ENCODE measurements at places on chromosomes 1 and 21.

GRCh38 chr1:84103197-84103992 is 40.7 kb upstream of the PRKACB start:
- peak; percentile 33 for DNase-seq

DNA sequence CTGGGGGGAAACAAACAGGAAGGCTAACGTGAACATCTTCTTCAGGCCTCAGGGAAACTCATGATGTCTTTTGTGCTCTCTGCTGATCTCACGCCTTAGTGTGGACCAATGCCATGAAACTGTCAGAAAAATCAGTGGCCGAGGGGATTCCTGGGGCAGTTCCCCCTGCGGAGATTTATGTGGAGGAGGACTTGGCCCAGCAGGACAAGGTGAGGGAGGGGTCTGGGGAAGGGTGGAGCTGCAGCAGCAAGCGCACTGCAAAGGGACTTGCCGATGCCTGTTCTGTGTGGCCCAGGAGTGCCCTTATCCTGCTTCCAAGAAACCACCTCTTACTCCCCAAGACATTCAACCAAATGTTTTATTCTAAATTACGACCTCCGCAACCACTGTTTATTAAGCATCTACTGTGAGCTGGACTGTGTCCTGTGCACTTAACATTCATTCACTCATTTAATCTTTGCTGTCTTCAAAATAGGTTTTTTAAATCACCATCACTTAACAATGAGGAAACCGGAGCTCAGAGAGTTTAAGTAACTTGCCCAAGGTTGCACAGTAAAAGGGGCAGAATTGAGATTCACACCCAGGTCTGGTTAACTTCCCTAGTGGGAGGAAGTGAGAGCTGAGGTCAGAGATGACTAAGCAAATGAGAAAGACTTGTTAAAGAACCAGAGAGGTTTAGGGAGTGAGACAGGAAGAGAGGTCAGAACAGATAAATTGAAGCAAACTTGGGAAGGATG is 49.7 kb downstream of the FHAD1 start:
- no peak for DNase-seq

GRCh38 chr1:24179251-24179840 is 7.7 kb downstream of the IFNLR1 start:
- no peak for DNase-seq

GRCh38 chr1:239112101-239112935 is 274.1 kb upstream of the CHRM3 start:
- DNase-seq = peak; percentile 49

DNA sequence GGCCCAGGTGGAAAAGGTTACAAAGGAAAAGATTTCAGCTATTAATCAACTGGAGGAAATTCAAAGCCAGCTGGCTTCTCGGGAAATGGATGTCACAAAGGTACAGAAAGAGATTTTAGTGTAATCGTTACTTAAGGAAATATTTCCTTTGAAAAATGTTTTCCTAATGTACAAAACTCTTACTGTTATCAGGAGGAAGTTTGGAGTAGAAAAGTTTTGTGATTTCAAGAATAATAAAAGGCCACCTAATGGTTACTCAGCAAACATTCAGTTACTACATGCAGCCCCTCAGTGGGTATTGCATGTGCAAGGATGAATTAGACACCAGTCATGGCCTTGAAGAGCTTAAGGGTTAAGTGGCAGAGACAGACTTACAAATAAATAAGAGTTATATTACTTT is 85.2 kb downstream of the SDCCAG8 start:
- no peak for DNase-seq

DNA sequence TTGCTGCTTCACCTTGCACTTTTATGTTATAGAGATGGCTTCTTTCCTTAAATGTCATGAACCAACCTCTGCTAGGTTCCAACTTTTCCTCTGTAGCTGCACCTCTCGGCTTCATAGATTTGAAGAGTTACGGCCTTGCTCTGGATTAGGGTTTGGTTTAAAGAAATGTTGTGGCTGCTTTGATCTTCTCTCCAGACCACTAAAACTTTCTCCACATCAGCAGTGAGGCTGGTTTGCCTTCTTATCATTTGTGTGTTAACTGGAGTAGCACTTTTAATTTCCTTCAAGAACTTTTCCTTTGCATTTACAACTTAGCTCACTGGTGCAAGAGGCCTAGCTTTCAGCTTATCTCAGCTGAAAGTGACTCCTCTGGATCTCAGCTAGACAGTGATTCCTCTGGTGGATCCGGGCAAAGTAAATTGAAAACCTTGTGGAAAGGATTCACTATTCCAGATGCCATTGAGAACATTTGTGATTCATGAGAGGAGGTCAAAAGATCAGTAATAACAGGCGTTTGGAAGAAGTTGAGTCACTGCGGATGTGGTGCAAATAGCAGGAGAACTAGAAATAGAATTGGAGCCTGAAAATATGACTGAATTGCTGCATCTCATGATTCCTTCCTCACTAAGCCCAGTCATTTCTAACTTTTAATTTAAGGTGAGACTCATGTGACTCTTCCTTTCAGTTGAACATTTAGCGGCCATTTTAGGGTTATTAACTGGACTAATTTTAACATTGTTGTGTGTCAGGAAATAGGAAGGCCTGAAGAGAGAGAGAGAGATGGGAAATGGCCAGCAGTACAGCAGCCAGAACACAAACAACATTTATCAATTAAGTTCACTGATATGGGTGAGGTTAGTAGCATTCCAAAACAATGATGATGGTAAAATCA is 16.2 kb upstream of the RGS1 start:
- DNase-seq = no peak

- DNase-seq = no peak
Measured at GRCh38 chr1:245987997-245988392, 519.1 kb downstream of the SMYD3 start.

DNA sequence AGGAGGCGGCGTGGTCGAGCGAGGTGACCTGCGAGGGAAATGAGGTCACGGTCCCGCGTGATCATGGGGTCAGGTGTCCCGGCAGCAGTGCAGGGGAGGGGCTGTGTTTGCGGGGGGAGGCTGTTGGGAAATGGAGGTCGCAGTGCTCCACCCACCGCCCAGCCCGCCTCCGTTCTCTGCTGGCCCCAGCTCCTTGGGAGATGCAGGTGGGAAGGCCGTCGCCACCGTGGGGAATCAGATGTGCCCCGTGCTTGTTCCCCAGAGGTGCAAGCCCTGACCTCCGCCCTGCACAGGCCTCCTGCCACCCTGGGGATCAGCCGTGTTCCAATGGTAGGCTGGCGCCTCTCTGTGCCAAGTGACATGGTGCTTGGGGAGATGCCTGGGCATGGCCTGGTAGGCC is 95.7 kb downstream of the PRDM16 start:
- DNase-seq = no peak

- no peak for DNase-seq
Measured at GRCh38 chr21:34037009-34037795, 36.2 kb upstream of the MRPS6 start.

DNA sequence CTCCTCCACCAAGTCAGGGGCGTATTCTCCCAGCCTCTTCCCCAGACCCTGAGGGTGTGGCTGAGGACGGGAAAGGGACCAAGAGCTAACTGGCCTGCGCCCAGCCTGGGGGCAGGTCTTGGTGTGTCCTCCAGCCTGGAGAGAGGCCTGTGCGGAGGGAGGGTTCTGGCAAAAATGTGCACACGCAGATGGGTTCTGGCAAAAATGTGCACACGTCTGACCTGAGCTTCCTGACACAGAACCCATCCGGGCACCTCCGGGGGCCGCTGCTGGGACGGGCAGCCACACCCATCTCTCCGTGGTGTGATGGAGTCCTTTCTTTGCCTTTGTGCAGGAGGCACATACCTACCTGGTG is 23.1 kb upstream of the PKP1 start:
- DNase-seq = no peak

GRCh38 chr1:246106342-246106763 is 400.7 kb downstream of the SMYD3 start:
- no peak for DNase-seq

GRCh38 chr1:20051218-20051829 is 18.7 kb upstream of the PLA2G5 start:
- no peak for DNase-seq

GRCh38 chr1:18719786-18720451 is 89.3 kb downstream of the PAX7 start:
- DNase-seq = no peak

GRCh38 chr1:35532497-35533223 is 24.5 kb downstream of the KIAA0319L start:
- DNase-seq = no peak

DNA sequence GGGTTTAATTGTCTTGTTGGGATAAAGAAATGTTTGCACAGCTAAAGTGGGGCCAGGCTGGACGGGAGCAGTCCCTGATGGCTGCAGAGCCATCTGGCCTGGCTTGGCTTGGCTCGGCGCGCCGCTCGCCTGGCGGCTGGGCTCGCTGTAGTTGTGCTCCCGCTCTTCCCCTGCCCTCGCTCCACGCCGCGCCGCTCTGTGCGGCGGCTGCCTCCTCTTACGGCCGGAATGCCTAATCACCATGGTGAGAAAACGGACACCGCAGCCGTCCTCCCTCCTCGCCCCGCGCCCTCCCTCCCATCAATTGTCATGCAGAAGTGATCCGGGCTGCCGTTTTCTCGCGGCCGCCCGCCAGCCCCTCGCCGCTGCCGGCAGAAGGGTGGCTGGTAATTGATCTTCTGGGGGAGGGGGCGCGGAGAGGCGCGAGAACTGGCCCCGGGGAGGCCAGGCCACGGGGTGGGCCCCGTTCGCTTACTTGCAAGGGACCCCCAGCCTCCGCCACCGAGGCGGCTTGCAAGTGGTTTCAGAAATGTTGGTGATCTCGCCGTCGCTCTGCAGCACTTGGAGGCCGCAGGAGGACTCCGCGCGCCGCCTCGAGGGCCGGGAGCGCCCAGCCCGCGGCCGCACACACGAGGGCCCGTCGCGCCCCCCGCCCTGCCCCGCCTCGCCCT is 12.4 kb downstream of the RNF220 start:
- DNase-seq = peak; percentile 6

DNA sequence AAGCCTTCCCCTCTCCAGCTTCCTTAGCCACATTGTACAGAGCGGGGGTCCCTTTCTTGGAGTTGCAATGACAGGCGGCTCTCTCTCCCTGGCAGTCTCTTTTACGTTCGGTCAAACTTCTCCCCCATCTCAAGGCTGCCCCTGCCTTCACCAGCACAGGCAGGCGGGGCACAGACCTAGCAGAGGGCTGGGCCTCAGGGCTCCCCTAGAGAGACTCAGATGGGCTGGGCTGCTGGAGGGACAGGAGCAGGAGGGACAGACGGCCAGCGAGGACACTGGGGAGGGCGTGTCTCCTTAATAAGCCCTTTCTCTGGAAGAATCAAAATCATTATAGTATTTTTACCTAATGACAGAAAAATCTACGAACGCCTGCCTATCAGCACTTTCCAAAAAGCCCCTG is 79.6 kb downstream of the CASZ1 start:
- DNase-seq = no peak

DNA sequence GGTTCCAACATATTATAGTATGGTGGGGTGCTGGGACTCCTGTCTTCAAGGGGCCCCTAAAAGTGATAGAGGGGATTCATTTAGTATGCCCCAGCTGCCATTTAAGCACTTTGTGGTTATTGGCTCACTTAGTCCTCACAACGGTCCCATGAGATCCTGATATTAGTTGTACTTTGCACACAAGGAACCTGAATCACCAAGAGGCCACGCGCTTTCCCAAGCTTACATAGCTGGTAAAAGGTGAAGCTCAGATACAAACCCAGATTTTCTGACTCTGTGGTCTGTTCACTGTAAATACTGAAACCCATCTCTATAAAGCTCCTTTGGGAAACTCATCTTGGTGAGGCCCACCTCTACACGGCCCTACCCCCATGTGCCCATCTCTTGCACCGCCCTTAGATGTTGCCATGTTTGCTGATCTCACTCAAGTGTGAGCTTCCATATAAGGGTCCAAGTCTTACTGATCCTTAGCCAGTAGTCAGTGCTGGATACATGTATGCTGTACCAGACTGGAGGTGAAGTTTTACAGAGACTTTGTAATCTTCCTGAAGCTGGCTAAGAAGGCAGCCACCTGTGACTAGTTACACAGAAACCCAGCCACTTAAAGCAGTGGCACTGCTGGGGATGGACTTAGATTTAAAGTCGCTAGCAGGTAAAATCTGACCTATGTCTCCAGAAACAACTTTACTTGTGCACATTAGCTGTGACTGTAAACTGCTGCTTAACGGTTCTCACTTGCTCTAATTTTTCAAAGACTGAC is 124.4 kb upstream of the HOOK1 start:
- no peak for DNase-seq

DNA sequence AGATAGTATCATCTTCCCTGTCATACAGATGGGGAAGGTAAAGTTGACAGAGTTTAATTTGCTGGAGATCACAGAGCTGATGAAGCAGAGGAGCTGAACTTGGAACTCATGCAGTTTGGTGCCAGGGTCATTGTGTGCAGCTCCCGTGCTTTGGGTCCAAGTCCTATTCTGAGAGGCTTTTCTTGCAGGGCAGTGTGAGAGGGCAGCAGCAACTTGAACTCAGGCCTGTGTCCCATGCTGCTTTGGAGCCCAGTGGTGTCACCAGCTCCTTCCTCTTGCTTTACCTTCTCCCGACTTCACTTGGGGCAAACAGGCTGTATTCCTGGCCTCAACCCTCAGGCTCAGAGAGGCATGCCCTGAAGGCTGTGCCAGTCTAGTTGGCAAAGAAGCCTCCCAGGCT is 24.7 kb downstream of the INAVA start:
- no peak for DNase-seq

DNA sequence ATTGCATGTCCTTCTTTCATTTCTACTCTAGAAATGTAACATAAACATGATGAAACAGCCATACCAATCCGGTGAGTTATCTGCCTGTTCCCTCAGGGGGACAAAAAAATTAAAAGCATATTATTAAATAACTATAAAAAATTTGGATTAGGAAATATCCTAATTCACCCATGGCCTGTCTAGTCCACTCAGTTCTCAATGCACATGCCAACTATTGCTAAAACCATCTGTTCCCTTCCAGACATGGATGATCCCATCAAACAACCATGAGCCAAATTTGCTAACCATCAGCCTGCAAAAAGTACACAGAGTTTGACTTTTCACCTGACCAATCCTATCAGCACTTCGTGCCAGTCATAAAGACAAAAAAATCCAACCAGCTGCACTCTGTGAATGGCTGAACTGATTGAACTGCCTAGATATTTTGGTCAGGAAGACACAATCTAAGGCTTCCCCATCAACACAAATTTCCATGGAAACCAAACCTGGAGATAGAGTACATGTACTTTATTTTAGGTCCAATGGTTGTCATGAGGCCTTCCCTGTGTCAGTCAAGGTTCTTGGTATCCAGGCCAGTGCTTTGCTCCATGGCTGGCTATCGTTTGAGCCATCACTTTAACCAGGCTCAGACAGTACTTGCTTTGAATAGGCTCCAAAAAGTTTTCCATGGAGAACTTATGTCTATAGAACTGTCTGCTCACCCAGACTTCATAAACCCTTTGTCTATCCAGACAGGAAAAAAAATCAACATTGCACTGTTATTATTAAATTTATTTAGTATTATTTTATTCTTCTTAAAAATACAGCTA is 570.8 kb downstream of the LTN1 start:
- no peak for DNase-seq

- no peak for DNase-seq
Measured at GRCh38 chr1:187244623-187245022, 415.9 kb downstream of the PLA2G4A start.

Data from NCI-H1436 (cell line).